Hematopoietic multipotent progenitor cell treated with erythropoietin and hydrocortisone succinate and interleukin-3 and kit ligand, for 15 days (in vitro differentiated cells): ENCODE measurements at places on chromosomes 3 and 15.

- no peak for DNase-seq
Observed at GRCh38 chr15:95162967-95163531, 931.7 kb downstream of the MCTP2 start.

DNA sequence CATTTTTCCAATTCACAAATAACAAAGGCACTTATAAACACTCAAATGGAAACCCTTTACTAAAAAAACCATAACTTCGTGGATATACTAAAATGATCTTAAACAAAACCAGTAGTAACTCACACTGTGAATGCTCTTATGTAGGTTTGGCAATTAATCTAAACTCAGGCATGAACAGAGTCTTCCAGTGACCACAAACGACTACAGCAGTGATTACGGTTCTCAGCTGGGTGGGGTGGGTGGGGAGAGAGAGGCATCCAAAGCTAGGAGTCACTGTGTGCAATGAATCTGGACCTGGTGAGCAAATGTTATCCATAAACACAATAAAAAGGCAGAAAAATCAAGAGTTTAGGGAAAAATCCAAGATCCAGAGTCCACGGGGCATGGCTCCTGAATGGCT, 21.3 kb downstream of the SLC12A8 start:
- no peak for DNase-seq

GRCh38 chr3:11699083-11699427, 55.3 kb upstream of the VGLL4 start:
- DNase-seq: no peak

DNA sequence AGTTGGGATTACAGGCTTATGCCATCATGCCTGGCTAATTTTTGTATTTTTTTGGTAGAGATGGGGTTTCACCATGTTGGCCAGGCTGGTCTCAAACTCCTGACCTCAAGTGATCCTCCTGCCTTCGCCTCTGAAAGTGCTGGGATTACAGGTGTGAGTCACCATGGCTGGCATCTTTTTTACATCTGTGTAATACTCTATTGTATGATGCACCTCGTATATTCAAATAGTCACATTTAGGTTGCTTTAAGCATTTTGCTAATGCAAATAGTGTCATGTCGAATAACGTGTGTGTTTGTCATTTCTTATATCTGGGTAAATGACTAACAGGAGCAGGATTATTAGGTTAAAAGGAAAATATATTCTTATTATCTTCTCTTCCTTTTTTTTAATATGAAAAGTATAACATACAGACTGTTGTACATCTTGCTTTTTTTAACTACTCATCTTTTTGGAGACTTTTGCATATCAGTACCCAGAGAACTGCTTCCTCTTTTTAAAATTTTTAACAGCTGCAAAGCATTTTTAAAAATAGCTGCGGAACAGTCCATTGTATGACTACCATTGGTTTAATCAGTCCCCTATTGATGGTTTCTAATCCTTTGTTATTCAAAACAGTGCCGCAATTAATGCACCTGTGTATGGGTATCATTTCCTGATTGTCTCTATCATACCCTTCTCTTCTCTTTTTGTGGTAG, 13.4 kb downstream of the SCAMP5 start:
- DNase-seq: no peak

DNA sequence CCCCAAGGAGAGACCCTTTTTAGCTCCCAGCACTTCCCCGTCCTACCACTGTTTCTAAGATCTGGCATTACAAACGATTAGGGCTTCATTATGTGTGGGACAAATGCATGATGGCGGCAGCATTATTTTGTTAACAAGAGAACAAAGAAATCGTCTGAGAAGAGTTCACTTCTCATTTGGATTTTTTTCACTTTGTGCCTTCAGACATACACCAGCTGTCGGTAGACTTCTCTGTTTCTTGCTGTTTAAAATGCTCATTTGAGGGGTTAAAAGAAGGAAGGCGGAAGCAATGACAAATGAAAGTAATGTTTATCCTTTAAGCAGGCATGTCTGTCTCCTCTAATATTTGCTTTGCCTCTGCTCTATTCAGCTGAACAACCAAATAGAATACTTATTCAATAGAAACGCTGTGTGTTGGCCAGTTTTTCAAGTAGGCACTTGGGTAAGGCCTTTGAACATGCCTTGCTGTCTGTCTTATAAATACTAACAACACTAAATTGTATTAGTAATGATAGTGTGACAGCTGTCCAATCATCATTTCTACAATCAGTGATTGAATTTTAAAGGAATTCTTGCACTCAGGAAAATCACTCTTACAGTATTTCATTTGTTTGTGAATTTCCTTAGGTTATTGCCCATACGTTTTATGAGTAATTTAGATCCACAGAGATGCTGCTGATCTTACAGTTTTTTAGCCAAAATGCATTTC, 382.4 kb downstream of the IL5RA start:
- no peak for DNase-seq

DNA sequence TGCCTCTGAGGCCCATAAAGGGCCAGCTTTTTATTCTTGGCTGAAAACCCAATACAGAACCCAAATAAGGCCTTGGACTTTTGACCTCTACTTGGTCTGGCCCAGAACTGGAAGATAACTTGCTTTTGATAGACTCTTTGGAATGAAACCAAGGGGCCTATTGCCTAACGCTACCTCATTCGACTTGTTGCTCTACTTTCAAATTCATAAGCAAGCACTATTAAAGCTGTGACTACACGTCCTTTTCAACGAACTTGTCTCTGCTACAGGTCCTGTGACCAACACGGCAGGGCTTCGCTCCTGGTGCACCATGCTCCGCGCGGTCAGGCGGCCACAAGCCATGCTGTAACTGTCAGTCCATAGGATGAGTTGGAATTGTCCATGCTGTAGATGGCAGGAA, 385.4 kb downstream of the MFSD1 start:
- DNase-seq: no peak

GRCh38 chr3:16528106-16528505, 14.6 kb upstream of the RFTN1 start:
- DNase-seq: no peak

DNA sequence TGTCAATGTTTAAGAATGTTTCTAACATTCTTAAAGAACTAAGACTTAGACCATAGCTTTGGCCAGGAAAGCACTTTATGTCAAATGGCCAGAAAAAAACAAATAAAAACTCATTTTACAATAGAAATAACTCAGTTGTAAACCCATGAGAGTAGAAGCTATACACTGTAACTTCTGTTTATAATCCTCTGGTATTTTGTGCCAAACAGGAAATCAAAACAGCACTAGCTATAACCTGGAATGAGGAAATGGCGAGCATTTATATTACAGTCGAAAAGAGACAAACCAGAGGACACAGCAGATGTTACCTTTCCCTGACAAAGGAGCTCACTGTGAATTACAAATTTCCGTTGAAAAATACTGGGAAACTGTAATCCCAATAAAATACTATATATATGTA, 10.3 kb downstream of the GK5 start:
- no peak for DNase-seq

- no peak for DNase-seq
Observed at GRCh38 chr15:78999636-79000035, 54.8 kb upstream of the CTSH start.
